ENCODE measurements at places on chromosomes 6 and 20. TPM values are rescaled to one million over a fixed set of nuclear protein-coding genes. Genes with fewer than 3 reads are reported as not detected.
A peak's percentile ranks its signal among the peaks of the same experiment; 100 is the strongest.

- DNase-seq: no peak
Observed at GRCh38 chr6:45895569-45895968, 120.1 kb downstream of the CLIC5 start.

The GPR6 gene
- 0.15 TPM for total RNA-seq

- peak; percentile 83 for DNase-seq
Observed at GRCh38 chr6:37083243-37084138, 78.0 kb downstream of the FGD2 start.

- DNase-seq: no peak
Observed at GRCh38 chr6:30898750-30899360, 9.2 kb upstream of the GTF2H4 start.

- DNase-seq: no peak
Observed at GRCh38 chr20:23003881-23004460, 31.1 kb upstream of the SSTR4 start.

DNA sequence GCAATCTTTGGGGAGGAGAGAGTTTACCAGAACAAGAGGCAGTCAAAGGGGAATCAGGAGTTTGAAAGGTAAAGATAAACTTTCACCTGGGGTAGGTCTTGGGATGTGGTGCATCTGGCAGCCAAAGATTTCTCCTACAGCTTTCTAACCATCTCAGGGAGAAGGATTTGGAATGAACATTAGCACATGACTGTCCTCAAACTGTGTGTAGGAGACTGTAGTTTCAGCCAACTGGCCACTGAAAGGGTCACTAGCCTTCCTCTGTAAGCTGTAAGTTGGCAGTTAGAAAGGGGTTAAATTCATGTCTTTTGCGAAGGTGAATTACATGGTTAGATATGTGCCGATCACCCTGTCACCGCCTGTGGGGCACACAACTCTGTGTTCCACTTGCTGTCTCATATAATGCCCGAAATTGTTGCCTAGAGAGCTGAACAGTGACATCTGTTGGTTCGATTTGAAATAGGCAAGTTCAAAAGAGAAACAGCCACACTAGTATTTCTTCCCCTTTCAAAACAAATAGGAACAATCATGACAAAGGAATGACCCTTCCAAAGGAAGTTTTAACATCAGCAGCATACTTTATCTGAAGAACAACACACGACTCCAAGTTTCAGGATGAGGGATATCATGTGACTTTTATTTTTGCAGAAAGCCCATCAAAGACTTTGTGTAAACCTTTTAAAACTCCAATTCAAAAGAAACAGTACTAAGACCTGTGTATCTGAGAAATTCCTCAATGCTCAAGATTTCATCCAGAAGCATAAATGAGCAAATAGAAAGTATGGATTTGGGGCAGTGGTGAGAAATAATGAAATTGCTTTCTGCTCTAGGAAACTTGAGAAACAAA, 1.1 kb upstream of the OPN5 start:
- DNase-seq: no peak

GRCh38 chr6:128885381-128885780, 2.4 kb downstream of the LAMA2 start:
- no peak for DNase-seq

- DNase-seq: no peak
Observed at GRCh38 chr6:101118136-101118396, 236.9 kb upstream of the ASCC3 start.

DNA sequence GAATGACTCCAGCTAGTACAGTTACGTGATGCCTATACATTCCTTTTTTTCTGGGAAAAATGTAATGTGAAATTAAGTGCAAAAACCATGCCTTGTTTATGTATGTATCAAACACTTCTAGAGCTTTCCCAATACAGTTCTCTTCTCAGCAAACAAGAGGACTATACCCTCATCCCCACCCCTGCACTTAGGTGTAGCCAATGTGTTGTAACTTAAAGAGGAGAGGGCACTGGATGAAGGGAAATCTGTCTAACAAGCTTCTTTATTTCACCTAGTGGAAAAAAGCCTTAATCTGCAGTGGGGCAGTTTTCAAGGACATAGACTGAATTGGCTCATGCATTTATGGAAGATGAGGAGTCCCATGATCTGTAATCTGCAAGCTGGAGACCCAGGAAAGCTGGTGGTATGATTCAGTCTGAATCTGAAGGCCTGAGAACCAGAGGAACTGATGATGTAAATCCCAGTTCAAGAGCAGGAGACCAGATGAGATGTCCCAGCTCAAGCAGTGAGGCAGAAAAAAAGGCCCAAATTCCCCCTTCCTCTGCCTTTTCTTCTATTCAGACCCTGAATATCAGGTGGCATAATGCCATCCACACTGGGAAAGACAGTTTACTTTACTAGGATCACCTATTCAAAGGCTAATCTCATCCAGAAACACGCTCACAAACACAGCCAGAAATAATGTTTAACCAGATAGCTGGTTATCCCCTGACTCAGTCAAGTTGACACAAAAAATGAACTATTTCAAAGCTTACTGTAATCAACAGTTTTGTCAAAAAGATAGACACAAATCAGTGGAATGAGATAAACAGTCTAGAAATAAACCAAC, 25.8 kb upstream of the SLC17A3 start:
- DNase-seq: no peak

DNA sequence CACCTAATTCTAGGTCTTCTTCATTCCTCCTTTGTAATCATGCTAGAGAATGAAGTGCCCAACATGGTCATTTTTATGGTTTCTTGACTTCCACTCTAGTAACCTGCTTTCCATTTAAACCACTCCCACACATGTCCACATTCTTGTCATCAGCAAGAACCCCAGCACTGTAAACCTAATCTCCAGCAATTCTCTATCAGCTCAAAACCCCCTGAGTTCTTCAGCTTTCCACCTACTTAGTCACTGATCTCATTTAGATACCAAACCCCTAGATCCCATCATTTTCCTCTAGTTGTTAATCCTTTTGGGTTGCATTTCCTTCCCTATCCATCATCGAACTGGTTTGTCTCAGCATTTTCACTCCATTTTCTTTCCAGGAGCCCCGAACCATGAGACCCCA, 49.7 kb downstream of the GOPC start:
- no peak for DNase-seq

DNA sequence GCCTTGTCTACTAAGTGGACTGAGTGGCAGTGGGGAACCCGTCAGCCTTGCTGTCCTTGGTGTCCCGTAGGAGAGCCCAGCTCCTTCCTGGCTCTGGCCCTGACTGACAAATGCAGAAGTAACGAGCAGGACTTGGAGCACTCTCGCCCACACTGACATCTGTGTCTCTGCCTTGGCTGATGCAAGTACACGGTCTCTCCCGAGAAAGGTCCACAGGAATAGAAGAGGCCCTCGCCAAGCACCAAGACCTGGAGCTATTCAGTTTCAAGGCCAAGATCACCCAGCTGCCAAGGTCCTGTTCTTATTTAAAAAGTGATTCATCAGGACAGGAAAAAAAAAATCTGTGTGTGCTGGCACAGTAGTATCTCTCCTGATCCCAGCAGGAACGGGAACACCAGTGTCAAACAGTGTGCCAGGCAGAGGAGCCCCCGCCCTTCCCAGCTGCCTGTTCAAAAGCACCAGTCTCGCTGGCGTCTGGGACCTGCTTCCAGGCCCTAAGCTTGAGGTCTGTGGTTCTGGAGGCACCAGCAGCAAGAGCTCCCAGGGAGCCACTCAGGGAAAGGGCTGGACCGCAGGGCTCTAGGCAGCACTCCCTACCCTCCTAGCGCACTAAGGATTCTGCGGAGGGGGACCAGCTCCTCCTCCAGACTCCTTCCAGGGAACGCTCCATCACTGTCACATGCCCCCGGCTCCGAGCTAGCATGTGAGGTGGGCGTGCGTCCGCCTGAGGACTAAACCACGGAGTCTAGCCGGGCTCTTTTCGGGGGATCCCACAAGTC, 376.9 kb downstream of the RNGTT start:
- no peak for DNase-seq

DNA sequence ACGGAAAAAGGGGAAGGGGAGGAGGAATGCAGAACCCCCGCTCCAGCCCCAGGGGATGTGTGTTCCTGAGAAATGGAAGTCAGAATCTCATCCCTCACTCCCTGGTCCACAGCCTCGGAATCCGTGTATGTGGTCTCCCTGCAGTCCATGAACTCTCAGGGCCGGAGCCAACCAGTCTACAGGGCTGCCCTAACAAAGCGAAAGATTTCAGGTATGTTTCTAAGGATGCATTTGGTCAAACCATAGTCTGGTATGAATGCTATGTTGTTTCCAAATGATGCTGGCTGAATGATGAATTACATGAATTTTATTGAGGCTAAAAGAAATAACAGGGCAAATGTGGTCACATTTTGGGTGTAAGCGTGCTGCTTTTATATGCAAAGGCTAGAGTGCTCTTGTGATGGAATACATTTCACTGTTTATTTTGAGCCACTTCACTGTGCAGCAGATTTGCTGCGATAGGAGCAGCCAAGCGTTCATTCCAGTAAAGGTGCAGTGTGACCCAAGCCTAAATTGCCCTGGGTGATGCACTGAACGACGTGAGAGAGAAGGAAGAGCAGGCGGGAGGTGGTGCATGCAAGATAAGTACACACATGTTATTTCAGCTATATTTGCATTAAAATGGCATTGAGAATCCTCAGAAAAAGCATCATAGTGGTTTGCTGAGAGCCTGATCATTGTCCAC, 52.4 kb downstream of the FNDC1 start:
- no peak for DNase-seq

GRCh38 chr20:955111-955510, 39.0 kb upstream of the ANGPT4 start:
- no peak for DNase-seq

DNA sequence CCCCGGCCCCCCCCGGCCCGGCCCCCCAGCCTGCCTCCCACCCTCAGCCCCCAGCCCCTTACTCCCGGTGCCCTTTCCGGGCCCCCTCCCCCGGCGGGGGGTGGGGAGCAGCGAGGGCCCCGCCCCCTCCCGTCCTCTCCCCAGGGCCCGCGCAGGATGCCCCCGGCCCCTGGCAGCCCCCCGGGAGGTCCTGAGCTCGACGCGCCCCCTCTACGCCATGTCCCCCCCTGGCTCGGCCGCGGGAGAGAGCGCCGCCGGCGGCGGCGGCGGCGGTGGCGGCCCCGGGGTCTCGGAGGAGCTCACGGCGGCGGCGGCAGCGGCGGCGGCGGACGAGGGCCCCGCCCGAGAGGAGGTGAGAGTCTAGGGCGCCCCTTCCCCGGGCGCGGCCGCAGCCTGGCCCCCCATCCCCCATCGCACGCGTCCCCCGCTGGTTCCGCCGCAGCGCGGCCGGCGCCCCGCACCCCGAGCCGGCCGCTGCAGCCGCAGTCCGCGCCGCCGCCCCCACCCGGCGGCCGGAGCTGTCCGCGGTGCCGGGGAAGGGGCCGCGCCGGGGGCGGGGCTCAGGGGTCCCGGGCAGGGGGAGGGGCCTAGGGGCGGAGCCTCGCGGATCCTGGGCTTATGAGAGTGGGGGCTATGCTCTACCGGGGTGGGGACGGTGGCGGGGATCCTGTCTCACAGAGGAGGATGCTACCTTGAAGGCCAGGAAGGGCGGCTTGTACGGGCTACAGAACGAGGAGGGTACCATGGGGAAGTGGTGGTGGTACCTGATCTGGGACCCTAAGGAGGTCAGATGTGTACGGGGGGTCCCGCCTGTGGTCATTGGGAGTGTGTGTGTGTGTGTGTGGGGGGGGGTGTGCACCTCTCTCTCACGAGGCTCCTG, 516 bp downstream of the TMEM151B start:
- no peak for DNase-seq

- no peak for DNase-seq
Observed at GRCh38 chr20:38212806-38213606, 47.5 kb downstream of the KIAA1755 start.

DNA sequence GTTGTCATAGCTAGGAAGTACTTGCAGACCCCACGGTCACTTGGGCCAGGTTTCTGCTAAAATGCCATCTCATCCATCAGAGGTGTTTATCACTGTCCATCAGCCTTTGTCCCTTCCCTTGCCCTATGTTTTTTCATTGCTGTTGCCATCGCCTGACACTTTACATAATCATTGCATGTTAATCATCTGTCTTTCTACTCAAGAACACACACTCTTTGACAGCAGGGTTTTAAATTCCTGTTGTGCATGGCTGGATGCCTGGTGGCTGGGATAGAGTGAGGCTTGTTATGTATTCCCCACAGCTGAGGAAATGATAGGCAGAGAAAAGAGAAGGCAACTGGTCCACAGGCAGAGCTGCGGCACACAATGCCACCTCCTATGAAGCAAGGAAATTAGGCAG, 11.7 kb upstream of the C6orf118 start:
- no peak for DNase-seq

DNA sequence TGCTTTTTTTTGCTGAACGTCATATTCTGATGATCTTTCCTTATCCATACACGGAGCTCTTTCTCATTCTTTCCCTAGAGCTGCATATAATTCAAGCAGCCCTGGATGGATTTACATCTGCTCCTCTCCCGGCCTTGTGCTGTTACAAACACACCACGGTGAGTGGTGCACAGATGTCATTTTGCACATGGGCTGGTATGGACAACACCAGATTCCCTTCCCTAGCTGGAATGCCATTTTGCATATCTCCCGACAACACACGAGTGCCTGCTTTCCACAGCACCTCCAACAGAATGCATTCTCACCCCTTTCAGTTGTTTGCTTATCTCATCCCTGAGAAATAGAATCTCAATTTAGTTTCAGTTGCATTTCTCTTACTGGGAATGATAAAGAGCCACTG, 69.5 kb upstream of the AFDN start:
- no peak for DNase-seq

- no peak for DNase-seq
Observed at GRCh38 chr6:135002974-135003703, 51.5 kb downstream of the HBS1L start.

- no peak for DNase-seq
Observed at GRCh38 chr6:168865-169455, 123.3 kb upstream of the DUSP22 start.

The PHF3 gene
- total RNA-seq: 90.4 TPM

DNA sequence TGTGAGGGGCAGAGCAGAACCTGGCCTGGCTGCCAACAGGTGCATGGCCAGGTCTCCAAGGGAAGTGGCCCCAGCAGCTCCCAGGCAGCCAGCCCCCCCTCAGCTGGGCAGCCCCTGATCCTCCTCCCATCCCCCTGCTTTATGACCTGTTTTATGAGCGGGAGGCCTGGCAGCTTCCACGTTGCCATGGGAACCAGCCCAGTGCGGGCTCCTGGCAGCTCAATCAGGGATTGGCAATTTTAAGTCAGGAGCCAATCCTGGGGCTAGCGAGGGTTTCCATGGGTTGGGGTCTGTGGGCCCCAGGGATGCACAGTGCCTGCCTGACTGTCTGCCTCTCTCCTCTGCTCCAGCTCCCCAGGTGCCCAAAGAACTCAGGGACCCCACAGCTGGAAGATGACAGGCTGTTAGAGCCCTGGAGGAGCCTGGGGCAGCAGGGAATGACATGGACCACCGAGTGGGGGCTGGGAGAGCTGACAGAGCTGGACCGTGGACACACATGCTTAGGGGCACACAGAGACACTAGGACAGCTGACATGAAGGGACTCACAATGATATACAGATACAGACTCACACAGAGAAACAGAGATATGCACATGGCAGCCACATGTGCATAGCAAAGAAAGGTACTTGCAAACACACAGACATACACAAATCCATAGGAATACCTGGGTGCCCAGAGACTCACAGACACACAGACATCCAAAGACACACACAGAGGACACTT, 56.5 kb upstream of the SIRPA start:
- no peak for DNase-seq

Measured in breast epithelium (tissue), 4 donors.